ENCODE measurements at places on chromosomes 12 and 14. TPM values are rescaled to one million over a fixed set of nuclear protein-coding genes. Genes with fewer than 3 reads are reported as not detected.

DNA sequence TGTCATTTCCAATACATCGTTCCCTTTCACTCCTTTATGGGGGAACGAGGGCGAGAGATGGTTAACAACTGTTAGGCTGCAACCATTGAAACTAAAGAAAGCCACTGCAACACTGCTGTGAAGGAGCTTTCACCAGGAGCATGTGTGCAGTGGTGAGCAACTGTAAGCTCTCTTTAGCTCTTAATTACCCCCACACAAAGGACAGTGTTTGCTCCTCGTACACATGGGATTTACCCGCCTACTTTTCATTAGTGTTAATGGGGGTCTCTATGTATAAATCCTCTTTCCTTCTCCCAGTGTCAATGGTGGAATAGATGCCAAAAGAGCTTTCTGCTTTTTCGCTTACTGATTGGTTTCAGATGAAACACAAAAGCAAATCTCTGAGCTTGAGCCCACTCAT is 343.1 kb downstream of the FLRT2 start:
- DNase-seq = no peak

DNA sequence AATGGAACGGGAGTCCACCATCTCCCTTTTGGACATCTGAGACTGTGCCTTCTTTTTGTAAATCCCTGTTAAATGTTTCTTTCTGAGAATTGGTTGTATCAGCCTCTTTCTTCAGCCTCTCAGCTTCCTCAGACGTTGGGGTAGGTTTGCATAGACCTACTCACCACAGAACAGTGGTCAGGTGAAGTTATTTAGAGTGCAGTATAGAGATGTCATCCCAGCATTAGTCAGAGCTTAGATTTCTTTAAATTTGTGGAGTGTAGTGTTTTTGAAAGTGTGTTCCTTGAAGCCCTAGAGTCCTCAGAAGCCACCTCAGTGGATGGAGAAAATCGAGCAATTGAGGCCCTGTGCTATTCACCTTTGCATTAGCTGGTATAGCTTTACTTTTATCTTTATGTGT is 8.9 kb upstream of the EEA1 start:
- DNase-seq = no peak

DNA sequence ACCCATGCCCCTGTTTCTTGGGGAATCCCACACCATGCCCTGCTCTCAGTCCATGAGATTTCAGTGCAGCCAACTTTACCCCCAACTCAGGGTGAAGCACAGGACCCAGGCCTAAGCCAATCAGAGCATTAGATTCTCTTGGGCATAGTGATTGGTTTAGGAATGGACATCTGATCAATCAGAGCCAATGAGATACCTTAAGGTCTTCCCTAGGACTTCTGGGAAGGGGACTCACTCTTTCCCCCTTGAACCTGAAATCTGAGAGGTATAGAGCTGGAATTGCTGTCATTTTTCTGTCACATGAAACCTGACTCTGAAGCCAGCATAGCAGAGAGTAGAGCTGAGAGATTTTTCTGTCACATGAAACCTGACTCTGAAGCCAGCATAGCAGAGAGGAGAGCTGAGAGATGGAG is 127.1 kb downstream of the ZFP36L1 start:
- no peak for DNase-seq

The SLC25A21 gene
- 1.8 TPM for total RNA-seq

The B3GNT4 gene
- 0.59 TPM for total RNA-seq

The SRRM4 gene
- total RNA-seq = 0.10 TPM
